ENCODE measurements at places on chromosomes 6 and 20.

- DNase-seq: no peak
Measured at GRCh38 chr6:102390541-102390940, 997.0 kb downstream of the GRIK2 start.

- no peak for DNase-seq
Measured at GRCh38 chr20:57686931-57687652, 22.7 kb downstream of the PMEPA1 start.

GRCh38 chr20:20812136-20812535 lies 99.7 kb upstream of the RALGAPA2 start:
- DNase-seq: no peak

DNA sequence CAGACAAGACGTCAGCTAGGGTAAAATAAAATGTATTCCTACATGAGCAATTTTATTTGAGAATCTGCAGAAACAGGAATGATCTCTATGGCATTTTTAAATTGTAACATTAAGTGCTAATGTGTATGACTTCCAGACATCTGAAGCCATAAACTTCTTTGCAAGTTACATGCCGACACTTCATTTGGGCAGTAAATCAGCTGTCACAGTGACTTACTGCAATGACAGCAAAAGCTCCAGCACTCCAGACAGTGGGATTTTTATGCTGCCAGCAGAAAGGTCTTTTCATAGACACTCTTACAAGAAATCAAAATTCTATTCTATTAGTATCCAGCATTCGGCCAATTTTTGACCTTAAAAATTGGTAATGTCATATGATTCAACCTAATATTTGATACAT lies 156.3 kb upstream of the SNX9 start:
- no peak for DNase-seq

GRCh38 chr6:92777146-92777740 lies 642.1 kb downstream of the EPHA7 start:
- DNase-seq: no peak

- DNase-seq: no peak
Measured at GRCh38 chr20:63829945-63830835, 874 bp downstream of the ZBTB46 start.

- no peak for DNase-seq
Measured at GRCh38 chr6:7580537-7580926, 9.5 kb upstream of the SNRNP48 start.

GRCh38 chr6:72857791-72858585 lies 236.1 kb downstream of the KCNQ5 start:
- DNase-seq: no peak

- no peak for DNase-seq
Measured at GRCh38 chr6:168499045-168499650, 58.2 kb downstream of the SMOC2 start.

GRCh38 chr20:64010711-64011237 lies 25.2 kb upstream of the C20orf204 start:
- peak; percentile 23 for DNase-seq

GRCh38 chr6:107491138-107491609 lies 1.3 kb downstream of the SOBP start:
- no peak for DNase-seq

- DNase-seq: no peak
Measured at GRCh38 chr6:36615018-36615761, 21.0 kb downstream of the SRSF3 start.

DNA sequence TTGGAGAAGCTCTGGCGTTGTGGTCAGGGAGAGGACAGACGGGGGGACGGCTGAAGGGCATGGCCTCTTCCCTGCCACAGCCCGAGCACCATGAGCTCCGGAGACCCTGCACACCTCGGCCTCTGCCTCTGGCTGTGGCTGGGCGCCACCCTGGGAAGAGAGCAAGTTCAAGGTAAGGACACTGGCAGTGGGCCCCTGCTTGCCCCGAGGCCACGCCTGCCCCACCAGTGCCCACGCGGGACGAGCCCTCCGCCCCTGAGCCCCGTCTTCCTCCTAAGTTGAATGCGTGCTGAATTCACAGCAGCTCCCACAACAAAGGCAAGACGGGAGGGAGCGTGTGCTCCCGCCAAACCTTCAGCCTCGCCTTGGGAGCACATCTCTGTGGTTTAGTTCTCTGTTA lies 2.0 kb downstream of the COL20A1 start:
- DNase-seq: no peak

DNA sequence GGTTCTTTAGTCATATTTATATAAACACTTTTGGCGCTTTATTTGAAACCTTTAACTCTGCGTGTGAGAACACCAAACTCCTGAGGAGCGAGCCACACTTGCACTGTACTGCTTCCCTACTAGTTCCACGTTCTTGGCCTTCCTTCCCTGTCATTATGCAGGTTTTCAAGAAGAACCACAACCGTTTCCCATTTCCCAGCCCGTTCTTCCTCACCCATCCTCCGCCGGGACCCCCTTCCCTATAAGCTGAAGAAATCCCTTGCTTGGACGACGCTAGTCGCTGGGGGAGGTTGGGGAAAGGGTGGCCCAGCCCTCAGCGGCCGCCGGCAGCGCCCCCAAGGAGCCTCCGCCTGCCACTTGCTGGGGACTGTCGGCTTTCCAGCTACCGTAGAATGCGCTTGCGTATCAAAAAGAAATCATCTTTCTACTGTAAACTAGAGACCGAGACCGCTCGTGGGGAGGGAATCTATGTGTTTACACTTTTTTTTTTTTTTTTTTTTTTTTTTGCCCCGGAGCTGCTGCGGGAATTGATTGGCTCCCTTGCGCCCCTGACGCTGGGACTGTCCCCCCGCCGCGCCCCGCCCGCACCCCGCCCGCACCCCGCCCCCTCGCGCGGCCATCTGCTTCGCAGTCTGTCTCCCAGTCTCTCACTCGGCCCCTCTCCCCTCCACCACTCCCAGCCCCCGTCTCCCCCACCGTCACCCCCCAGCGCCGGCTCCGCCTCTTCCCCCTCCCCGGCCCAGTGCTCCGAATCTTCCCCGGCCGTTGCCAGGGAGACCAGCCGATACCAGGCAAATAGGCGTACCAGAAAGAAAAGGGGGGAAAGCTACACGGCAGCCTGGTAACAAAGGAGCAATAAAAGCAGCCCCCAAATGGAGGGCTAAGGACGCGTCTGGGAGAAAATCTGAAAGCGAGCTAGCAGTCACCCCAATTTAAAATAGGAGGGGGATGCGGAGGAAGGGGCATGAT lies 2.3 kb upstream of the MARCKS start:
- DNase-seq: no peak

GRCh38 chr20:14497004-14497403 lies 159.6 kb upstream of the FLRT3 start:
- DNase-seq: no peak

GRCh38 chr6:139932671-139933070 lies 558.2 kb upstream of the CITED2 start:
- no peak for DNase-seq

DNA sequence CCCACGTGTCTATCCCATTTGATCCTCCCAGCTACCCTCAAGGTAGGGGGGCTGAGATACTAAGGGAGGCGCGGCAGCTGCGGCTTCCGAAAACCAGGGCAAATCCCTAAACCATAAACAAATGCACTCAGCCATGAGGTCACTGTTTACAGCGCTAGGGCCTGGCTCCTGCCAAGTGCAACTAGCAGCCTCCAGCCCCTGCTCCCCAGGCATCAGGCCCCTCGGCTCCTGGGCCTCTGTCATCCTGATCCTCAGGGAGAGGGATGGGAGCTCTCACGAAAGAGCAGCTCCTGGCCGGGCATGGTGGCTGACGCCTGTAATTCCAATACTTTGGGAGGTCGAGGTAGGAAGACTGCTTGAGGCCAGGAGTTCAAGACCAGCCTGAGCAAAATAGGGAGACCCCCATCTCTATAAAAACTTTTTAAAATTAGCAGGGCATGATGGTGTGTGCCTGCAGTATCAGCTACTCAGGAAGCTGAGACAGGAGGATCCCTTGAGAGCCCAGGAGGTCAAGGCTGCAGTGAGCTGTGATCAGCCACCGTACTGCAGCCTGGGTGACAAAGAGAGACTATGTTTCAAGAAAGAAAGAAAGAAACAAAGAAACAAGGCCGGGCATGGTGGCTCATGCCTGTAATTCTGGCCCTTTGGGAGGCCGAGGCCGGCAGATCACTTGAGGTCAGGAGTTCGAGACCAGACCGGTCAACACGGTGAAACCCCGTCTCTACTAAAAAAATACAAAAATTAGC lies 42.5 kb upstream of the TLDC2 start:
- DNase-seq: no peak

DNA sequence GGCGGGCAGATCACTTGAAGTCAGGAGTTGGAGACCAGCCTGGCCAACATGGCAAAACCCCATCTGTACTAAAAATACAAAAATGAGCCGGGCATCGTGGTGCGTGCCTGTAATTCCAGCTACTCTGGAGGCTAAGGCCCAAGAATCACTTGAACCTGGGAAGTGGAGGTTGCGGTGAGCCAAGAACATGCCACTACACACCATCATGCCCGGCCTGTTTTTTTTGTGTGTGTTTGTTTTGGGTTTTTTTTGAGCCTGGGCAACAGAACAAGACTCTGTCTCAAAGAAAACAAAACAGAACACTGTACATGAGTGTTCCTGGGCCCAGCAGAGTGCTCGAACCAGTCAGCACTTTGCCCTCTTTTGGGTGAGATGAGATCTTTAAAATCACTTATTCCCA lies 159.1 kb downstream of the MTHFD1L start:
- no peak for DNase-seq

- no peak for DNase-seq
Measured at GRCh38 chr6:166751051-166751595, 124.1 kb upstream of the RPS6KA2 start.

- DNase-seq: no peak
Measured at GRCh38 chr20:1802385-1803060, 92.7 kb upstream of the SIRPA start.

- no peak for DNase-seq
Measured at GRCh38 chr6:21279619-21280018, 313.9 kb upstream of the SOX4 start.

DNA sequence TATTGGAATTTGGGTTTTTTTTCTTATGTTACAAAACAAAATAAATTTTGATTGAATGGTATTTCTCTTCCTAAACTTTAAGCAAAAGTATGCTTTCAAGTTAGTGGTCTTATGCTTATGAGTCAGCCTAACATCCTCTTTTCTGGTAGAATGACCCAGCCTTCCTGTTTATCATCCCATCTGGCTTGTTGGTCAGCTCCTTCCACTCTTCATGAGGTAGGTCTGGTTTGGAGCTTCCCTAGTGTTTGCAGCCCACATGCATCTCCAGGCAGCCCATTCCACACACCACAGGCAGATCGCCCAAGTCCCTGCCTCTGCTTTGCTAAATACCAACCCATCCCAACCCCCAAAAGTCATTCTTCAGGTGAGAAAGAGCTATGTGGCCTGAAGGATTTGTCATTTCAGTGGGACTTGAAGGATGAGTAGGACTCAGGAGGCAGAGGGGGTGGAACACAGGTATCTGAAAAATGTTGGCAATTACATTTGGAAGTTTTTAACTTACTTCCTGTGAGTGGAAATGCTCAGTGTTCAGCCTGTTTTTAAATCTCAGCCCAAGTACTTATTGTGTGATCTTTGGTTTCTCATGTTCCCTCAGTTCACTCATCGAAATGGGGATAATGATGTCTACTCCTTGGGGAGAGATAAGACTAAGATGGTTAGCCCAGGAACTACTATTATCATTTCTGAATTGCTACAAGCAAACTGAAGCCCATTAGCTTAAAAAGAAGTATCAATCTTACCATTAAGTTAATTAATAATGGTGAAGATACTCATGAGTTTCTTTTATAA lies 294.0 kb downstream of the ADGB start:
- peak; percentile 67 for DNase-seq

DNA sequence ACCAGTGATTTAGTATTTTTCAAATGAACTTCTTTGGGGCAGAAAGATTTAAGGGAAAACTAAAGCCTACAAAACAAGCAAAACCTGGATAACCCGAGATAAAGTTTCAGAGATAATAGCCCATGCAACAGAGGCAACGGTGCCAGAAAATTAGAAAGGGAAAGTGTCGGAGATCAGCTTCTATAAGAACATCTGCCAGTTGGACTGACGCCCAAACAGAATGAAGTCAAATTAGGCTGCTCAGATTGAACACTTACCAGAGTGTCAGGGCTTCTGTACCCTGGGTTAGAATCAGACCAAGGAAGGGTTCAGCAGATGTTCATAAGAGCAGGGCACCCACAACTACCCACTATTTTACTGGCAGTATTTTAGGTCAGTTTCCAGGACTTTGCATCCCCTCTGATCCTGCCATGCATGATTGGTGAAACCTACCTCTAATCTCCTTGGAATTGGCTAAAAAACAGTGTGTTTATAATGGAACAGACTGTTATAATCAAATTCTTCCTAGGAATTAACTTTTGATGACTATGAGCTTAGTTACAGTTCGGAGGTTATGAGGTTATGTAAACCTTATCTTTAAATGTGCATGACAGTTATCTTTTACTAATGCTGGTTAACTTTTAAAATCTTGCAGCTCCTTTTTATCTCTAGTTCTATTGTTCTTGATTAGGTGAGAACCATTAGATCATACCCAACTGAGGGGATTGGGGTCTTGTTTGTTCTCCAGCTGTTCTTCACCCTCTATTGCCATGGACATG lies 13.1 kb downstream of the BMP2 start:
- no peak for DNase-seq

GRCh38 chr6:136039185-136039584 lies 187.7 kb downstream of the PDE7B start:
- no peak for DNase-seq

DNA sequence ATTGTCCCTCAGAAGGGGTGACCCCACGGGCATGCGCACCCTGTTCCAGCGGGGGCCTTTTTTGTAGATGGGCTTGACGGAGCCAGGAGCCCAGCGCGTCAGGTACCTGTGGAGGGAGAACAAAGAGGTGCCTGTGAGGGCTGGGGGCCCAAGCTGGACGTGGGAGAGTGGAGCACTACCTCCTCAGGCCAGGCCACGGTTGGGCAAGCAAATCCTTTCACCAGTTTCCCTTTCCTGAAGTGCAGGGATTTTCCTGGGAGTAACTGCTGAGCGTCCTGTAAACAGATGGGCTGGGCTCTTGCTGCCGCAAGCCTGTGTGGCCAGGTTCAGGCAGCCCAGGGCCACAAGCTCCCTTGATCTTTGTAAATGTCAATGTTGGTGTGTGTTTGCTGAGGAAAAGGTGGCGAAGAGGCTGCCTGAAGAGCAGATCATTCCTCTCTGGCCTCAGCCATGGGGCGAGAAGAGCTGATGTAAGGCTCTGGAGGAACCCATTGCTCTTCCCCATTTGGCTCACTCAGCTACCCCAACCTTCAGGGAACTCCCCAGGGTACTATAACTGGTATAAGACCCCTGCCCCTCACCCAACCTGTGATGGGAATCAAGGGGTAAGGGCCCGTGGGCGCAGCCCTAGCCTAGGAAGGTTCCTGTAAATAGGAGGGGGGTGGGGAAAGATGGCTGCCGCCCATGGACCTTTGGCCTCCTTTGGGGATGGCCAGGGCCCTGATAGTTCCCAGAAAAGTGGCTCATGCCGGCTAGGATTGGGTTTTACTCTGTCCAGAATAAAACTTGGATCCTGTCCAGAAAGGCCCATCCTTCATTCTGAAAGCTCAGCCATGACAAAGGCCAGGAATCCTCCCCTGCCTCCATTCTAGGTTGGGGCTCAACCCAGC lies 15.5 kb downstream of the MRPS18A start:
- DNase-seq: no peak

DNA sequence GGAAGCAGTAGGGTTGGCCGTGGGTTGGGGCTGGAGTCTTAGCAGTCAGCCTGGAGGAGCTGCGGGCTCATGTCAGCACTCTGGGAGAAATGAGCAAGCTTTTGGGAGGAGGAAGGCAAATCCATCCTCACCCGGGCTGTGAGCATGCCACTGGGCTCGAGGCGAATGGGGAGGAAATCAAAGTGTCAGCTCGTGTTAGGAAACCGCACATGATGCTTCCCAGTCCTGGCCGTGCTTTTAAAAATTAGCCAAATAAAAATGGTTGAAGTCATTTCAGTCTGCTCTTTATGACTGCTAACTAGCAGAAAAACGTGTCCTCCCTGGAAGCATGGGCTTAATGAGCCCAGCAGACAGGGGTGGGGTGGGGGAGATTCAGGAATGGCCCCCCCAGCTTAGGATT lies 98.1 kb downstream of the NFATC2 start:
- no peak for DNase-seq
